ENCODE measurements at places on chromosomes 5 and 9.

DNA sequence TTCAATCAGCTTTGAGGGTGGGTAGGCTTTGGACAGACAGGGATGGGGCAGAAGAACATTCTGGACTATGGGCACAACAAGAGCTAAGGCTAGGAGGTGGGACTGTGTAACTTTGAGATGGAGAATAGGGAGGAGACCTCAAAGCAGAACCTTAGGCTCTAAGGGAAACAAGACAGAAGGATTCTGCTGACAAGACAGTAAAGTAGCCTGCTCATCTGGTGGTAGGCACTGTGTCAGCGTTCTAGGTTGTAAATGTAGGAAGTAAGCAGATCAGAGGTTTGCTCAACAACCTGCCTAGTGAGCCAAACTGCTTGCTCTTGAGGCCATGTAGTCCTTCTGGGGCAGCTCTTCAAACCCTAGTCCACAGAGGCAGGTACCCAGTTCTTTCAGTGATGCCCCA is 15.0 kb upstream of the IL12B start:
- no peak for DNase-seq

GRCh38 chr9:127741831-127742434 is 6.8 kb upstream of the TOR2A start:
- no peak for DNase-seq

- DNase-seq = no peak
Observed at GRCh38 chr5:53161876-53162275, 52.3 kb upstream of the MOCS2 start.

- DNase-seq = no peak
Observed at GRCh38 chr5:102764381-102765004, 9.4 kb downstream of the PAM start.

Measured in NCI-H1930 (cell line).